ENCODE measurements at places on chromosomes 13 and 19. TPM values are rescaled to one million over a fixed set of nuclear protein-coding genes. Genes with fewer than 3 reads are reported as not detected.
A peak's percentile ranks its signal among the peaks of the same experiment; 100 is the strongest.

- peak; percentile 36 for DNase-seq
These were observed 849 bp downstream of the GAS6 start for GRCh38 chr13:113862931-113863523.

- peak; percentile 87 for DNase-seq
These were observed 2.0 kb downstream of the SPRY2 start for GRCh38 chr13:80338781-80339562.

DNA sequence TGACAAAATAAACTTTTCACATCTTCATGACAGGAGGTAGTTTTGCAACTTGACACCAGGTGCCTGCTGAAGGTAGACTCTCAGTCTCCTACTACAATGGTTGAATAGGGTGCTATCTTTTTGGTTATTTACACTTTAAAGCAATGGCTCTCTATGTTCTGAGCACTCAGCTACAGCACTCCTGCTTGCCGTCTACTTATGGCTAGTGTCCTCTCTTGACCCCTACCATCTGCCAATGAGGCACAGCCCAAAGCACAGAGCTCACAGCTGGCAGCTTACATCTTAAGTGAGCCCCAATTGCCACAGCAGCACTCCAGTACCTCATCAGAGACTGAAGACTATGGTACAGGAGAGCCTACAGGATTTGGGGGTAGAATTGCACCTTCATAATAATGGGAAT is 11.4 kb downstream of the ZNF708 start:
- no peak for DNase-seq

DNA sequence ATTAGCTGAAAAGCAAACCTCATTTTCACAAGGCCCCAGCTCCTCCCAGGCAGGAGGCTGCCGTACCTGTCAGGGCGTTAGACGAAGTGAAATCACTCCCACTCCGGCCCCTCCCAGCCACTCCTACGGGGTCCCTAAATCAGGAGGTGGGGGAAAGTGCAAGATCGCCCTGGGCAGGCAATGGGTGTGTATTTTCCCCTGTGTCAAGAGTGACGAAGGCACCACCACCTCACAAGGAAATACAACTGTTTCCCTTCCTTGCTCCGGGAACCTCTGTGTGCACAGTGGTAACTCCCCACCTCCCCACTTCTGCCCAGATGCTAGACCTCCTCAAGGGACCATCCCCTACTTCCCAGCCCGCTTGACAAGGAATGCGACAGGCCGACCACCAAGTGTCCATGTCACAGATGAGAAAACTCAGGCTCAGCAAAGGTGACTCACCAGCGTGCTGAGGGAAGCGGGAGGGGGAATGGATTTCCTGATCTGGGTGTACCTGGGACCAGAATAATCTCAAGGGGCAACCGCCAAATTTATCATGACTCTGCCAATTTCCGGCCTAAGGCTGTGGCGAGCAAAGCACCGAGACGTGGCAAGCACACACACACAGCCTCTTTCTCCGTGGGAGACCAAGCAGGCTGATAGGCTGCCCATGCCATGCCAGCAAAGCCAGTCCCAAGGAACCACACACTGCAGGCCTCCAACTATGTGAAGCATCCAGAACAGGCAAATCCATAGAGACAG is 7.3 kb downstream of the PPP6R1 start:
- DNase-seq = peak; percentile 57

GRCh38 chr19:38676023-38676877 is 28.8 kb downstream of the ACTN4 start:
- peak; percentile 68 for DNase-seq

DNA sequence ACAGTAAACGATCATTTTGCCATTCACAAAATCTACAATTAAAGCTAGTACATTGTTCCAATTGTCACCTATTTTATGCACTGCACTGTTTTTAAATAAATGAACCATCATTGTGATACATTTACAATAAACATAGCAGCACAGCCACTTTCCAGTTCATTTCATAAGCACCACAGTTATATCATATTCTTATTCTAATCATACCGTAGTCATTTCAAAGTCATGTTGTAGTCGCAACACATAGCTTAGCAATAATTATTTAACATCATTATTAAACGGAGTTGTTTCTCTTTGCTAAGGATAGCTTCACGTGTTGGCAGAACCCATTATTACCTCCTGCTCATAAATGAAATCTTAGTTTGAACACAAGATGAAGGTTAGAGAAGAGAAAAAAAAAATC is 2.2 kb upstream of the PCDH9 start:
- no peak for DNase-seq

DNA sequence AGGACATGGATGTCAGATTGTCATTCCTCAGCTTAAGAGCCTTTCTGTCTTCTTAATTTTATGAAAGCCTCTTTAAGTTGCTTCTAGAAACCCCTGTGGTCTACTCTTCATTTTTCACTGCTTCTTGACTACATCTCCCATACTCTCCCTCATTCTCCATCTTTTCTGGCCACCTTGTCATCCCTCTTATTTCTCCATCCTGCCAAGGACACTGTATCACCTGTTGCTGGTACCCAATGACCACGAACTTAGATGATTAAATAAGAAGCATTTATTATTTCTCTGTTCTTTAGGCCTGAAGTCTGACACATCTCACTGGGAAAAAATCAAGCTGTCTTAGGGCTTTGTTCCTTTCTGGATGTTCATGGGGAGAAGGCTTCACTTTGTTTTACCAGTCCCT is 9.2 kb downstream of the ZNF223 start:
- no peak for DNase-seq

GRCh38 chr13:99312493-99312883 is 5.3 kb upstream of the GPR183 start:
- peak; percentile 20 for DNase-seq

DNA sequence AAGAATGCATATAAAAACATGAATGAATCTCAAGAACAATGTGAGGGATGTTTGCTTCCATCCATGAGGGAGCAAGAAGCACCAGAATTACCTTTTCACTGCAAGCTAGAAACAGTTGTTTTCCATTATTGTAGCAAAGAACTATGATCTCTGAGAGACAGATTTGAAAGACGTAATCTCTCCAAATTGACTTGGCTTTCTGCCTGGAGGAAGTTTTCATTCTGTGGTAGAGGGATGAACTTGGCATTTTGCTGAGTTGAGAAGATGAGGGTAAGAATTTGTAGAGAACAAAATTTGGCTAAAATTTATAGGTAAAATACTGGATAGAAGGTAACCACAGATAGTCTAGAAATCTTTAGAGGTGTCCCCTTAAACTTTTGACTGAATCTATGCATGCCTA is 496.8 kb downstream of the TDRD3 start:
- no peak for DNase-seq

DNA sequence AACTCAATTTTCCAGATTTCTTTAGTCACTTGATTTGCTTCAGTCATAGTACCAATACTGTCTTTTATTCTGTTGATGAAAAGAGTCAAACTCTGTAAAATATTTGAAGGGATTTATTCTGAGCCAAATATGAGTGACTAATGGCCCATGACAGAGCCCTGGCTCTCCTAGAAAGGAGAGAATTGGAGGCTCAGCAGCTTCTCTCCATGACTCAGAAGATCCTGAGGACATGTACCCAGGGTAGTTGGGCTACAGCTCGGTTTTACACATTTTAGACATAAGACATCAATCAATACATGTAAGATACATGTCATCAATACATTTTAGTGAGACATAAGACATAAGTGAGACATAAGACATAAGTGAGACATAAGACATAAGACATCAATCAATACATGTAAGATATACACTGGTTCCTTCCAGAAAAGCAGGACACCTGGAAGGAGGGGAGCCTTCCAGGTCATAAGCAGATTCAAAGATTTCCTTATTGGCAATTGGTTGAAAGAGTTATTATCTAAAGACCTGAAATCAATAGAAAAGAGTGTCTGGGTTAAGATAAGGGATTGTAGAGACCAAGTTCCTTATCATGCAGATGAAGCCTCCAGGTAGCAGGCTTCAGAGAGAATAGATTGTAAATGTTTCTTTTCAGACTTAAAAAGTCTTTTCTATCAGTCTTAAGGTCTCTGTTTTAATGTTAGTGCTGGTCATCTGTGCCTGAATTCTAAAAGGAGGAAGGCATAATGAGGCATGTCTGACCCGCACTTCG is 179.8 kb upstream of the RFC3 start:
- DNase-seq = no peak

DNA sequence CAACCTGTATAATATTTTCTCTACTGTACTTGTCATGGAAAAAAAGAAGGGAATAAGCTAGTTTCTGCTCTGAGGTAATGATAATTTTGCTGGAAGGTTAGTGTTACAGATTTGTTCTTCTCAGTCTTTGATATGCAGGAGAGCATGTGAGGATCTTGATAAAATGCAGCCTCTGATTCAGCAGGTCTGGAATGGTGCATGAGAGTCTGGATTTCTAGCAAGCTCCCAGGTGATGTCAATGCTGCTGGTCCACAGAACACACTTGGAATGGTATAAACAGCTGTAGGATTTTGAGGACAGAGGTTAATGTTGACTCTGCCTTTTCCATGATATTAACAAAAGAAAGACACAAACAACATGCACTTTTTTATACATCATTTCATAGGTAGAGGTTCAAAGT is 173.6 kb downstream of the NDFIP2 start:
- DNase-seq = no peak

- no peak for DNase-seq
These were observed 2.0 kb upstream of the JUNB start for GRCh38 chr19:12789098-12789903.

GRCh38 chr13:45711951-45712350 is 9.8 kb downstream of the CBY2 start:
- DNase-seq = no peak

DNA sequence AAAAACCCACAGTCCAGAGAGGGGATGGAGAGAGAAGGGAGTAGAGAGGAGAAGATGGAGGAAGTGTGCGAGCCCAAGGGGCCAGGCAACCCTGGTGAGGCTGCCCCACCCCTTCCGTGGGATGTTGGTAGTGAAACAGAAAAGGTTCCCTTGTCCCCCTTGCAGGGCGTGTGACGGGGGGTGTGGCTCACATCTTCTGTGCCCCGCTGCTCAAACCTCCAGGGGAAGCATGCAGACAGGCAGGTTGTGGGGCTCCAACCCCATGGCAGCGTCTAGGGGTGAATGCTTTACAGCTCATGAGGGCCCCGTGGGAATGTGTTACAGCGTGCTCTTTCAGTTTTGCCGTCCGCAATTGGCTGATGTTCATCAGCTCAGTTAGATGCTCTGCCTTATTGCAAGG is 14.7 kb upstream of the EVI5L start:
- no peak for DNase-seq

GRCh38 chr19:2719232-2719735 is 1.9 kb downstream of the DIRAS1 start:
- DNase-seq = no peak

- DNase-seq = no peak
These were observed 859.0 kb upstream of the SLITRK1 start for GRCh38 chr13:84741253-84741652.

DNA sequence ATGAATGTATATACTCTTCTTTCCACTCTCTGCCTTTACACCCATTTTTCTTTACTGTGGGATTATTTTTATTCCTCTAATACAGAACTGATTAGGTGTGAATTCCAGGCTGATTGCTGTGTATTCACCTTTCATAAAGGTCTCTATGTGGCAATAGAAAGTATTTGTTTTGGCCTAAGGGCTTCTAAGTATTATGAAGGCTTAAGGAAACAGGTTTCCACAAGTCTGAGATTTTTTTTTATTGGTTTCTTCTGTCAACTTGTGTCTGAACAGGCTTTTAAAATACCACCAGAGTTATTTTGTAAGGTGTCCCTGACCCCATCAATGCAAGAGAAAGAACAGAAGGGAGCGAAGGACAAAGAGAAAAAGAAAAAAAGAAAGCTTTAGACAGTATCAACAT is 1102.0 kb upstream of the SPRY2 start:
- no peak for DNase-seq

DNA sequence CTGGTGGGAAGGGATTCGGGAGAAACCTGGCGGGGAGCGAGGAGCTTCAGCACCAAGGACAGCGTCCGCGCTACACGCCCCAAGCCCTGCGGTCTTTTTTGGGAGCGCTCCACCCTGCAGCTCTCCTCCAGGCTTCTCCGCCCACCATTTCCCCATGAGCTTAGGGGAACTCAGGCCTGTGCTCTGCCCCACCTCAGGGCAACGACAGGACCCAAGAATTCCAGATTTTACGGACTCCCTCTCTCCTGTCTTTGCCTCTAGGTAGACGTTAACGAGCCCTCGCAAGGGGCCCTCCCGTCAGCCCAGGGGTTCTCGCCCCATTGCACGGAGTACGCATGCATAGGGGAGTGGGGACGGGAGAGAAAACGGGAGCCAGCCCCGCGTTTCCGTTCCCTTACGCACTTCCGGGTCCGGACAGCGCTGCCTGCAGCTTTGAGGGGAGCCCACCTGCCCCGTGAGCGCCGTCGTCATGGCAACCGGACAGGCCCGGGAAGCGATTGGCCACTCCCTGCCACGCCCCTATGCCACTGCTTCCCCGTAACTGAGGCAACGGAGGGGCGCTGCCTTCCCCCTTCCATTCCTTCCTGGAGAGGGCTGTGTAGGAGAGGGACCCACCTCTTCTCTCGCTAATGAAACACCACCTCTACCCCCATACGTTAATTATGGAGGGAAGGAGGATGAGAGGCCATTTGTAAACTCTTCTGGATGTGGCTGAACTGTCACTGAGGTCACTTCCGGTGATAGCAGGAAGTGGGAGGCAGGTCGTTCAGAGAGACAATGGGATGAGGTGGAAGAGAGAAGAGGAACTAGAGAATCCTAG is 20.8 kb downstream of the NOVA2 start:
- DNase-seq = no peak

DNA sequence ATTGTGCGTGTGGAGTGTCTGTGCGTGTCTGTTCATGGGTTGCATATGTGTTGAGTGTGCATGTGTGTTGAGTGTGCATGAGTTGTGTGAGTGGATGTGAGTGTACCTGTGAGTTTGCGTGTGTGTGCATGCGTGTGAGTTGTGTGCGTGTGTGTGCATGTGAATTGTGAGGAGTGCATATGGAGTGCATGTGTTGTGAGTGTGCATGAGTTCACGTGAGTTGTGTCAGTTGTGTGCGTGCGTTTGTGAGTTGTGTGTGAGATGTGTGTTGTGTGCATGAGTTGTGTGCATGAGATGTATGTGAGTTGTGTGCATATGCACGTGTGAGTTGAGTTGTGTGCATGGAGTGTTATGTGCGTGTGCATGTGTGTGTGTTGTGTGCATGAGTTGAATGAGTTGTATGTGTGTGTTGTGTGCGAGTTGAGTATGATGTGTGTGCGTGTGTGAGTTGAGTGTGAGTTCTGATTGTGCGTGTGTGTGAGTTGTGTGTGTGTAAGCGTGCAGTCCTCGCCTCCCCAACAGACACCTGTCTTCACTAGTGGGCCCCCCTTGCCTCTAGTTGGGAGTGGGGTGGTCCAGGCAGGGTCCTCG is 29.3 kb downstream of the TFDP1 start:
- DNase-seq = no peak

- no peak for DNase-seq
These were observed 110.8 kb downstream of the STOML3 start for GRCh38 chr13:38879786-38880185.

ZSWIM9 gene
- total RNA-seq = 3.1 TPM

HSH2D gene
- total RNA-seq = not detected

LPAR2 gene
- total RNA-seq = 1.0 TPM

CABP5 gene
- not detected for total RNA-seq

FBXO27 gene
- total RNA-seq = 0.98 TPM

OVOL3 gene
- not detected for total RNA-seq

TSKS gene
- total RNA-seq = 0.17 TPM

S1PR2 gene
- total RNA-seq = 0.70 TPM

CEACAM3 gene
- total RNA-seq = not detected

ZNF556 gene
- total RNA-seq = not detected

PRR12 gene
- total RNA-seq = 4.8 TPM

MBD3L2B gene
- total RNA-seq = not detected

All from dermis blood vessel endothelial cell (primary cell).